ENCODE measurements at places on chromosomes 2 and 18. TPM values are rescaled to one million over a fixed set of nuclear protein-coding genes. Genes with fewer than 3 reads are reported as not detected.

Gene TMEM200C
- not detected for total RNA-seq

Gene TMEM163
- 0.09 TPM for total RNA-seq

Gene CPO
- not detected for total RNA-seq

Gene BBS5
- 7.1 TPM for total RNA-seq

Gene CDKL4
- total RNA-seq, result not detected

Gene CLEC4F
- total RNA-seq, result 0.15 TPM

Gene IWS1
- total RNA-seq, result 32.6 TPM

Gene LRRTM4
- total RNA-seq, result not detected

Gene RRM2
- 62.0 TPM for total RNA-seq

Gene C2orf78
- not detected for total RNA-seq

Gene CENPA
- 3.4 TPM for total RNA-seq

- no peak overlapping the region for H3K27ac ChIP-seq
- H3K4me1 ChIP-seq, result peaks cover 52% of the 10 kb centered on the region
These were observed 143.6 kb upstream of the MAP3K20 start for GRCh38 chr2:172931918-172932520.

- H3K36me3 ChIP-seq, result peaks cover 18% of the 10 kb centered on the region
- no peaks in the 10 kb centered on the region for H3K27me3 ChIP-seq
- peaks cover 21% of the 10 kb centered on the region for H3K4me1 ChIP-seq
These were observed 92.3 kb upstream of the SMAD2 start for GRCh38 chr18:48022531-48023329.

DNA sequence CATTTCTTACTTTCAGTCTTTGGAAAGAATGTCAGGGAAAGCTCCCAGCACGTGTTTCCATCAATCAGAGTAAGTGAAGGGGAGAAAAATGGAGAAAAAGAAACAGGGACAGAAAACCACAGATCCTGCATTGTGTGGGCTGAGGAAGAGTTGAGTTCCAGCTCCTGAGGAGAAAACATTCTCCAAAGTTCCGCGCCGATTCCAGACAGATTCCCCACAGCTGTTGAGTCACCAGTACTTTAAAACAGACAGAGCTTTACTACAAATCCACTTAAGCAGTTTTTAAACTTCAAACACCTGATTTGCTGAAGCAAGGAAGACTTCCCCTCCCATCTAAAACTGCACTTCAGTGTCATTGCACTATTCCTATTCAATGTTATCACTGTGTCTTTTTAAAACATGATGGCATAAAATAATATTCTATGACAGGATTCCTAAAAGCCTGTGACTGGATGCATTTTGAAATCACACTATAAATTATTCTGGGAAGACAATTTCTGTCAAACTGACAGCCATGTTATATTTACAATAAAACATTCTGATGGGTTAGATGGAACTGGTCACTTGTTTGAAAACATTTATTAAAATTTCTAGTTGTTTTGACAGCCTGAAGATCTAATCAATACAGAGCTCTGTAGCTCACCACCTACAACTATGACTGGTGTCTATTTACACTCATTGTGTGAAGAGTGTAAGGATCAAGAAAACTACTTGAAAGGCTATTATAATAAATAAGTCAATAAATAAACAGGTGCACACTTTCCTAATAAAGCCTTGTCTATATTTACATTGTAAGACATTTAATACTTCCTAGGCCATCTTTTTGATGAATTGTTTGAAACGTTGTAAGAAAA, 40.9 kb downstream of the TCF4 start:
- H3K27ac ChIP-seq, result peak overlapping the region; percentile 5
- H3K4me1 ChIP-seq, result no peaks in the 10 kb centered on the region
- no peak for DNase-seq
- no peaks in the 10 kb centered on the region for H3K36me3 ChIP-seq
- H3K4me3 ChIP-seq, result peak overlapping the region; percentile 42

GRCh38 chr2:150887926-150888325, 373.7 kb downstream of the RBM43 start:
- no peaks in the 10 kb centered on the region for H3K4me1 ChIP-seq
- no peak for DNase-seq
- no peaks in the 10 kb centered on the region for H3K36me3 ChIP-seq
- no peak overlapping the region for H3K27ac ChIP-seq
- H3K27me3 ChIP-seq, result no peaks in the 10 kb centered on the region
- H3K4me3 ChIP-seq, result no peak overlapping the region

- no peak overlapping the region for H3K27ac ChIP-seq
- no peak overlapping the region for H3K4me3 ChIP-seq
- H3K4me1 ChIP-seq, result no peaks in the 10 kb centered on the region
- H3K36me3 ChIP-seq, result no peaks in the 10 kb centered on the region
- no peak for DNase-seq
These were observed 94.8 kb upstream of the CXCR4 start for GRCh38 chr2:136212426-136213378.

GRCh38 chr18:42807887-42808286, 307.6 kb downstream of the RIT2 start:
- H3K27ac ChIP-seq, result no peak overlapping the region
- no peaks in the 10 kb centered on the region for H3K4me1 ChIP-seq
- H3K36me3 ChIP-seq, result no peaks in the 10 kb centered on the region
- H3K27me3 ChIP-seq, result no peaks in the 10 kb centered on the region

DNA sequence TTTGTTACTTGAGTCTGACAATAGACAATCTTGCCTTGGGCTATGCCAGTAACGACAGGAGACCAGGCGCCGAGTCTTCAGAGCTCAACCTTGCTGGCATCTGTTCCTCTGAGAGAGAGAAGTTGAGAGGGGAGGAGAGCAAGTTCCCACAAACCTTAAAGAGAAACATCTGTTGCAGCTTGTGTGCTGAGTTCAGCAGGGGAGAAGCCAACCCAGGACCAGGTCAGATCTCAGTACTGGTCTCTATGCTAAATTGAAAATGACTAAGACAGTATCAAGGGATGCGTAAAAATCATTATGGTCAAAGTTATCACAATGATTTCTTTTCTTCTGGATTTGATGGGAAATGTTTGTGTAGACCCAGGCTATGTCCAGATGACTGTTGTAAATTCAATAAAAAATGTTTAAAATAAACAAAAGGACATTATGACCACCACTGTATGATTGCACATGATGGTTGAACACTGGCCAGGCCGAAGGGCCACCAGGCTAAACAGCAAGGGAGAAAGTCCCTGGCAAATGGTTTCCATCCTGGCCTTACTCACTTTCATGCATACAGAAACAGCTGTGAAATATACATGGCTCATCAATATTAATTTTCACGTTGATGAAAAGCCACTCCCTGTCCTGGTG, 100.3 kb upstream of the PMAIP1 start:
- H3K27me3 ChIP-seq, result no peaks in the 10 kb centered on the region
- H3K4me1 ChIP-seq, result no peaks in the 10 kb centered on the region
- no peak for DNase-seq
- no peak overlapping the region for H3K4me3 ChIP-seq

DNA sequence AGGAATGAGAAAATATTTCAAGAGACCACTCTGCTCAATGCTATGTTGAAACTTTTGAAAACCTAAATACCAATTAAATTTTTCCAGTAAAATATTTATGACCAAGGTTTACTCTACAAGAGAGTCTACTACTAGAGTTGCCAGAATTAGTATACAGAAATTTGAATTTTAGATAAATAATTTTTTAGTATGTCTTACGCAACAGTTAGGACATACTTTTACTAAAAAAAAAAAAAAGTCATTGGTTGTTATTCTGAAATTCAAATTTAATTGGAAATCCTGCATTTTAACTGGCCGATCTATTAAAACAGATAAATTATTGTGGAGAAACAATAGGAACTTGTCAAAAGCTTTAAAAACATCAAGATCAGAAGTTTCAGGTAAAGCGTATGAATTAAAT, 49.1 kb upstream of the TMEM200C start:
- H3K4me1 ChIP-seq, result no peaks in the 10 kb centered on the region
- no peaks in the 10 kb centered on the region for H3K27me3 ChIP-seq
- no peaks in the 10 kb centered on the region for H3K36me3 ChIP-seq
- no peak for DNase-seq
- no peak overlapping the region for H3K4me3 ChIP-seq

- no peaks in the 10 kb centered on the region for H3K36me3 ChIP-seq
- DNase-seq, result no peak
- H3K27ac ChIP-seq, result no peak overlapping the region
- no peak overlapping the region for H3K4me3 ChIP-seq
These were observed 200.0 kb upstream of the MEX3C start for GRCh38 chr18:51397347-51397962.

DNA sequence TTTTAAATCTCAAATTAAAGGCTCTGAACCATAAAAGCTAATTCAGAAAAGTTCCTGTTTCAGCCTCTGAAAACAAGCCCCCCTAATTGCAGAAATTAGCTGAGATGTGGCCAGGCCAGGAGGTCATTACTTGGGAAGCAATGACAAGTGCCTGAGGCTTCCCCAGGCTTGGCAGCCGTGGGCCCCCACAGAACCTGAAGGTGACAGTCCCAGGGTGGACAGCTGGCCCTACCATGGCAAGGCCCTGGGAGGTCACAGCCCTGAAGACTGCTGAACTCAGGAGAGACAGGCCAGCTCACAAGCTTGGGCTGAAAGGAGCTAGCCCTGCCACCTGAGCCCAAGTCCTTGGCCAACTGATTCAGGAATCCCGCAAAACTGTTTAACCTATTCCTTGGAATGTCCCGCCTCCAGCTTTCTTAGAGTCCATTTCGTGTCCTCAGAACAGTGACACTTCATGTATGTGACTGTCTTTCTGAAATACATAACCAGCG, 54.3 kb upstream of the PKDCC start:
- no peak overlapping the region for H3K27ac ChIP-seq
- no peak for DNase-seq
- H3K4me1 ChIP-seq, result no peaks in the 10 kb centered on the region
- peaks cover 8% of the 10 kb centered on the region for H3K27me3 ChIP-seq
- no peaks in the 10 kb centered on the region for H3K36me3 ChIP-seq
- no peak overlapping the region for H3K4me3 ChIP-seq

- H3K4me3 ChIP-seq, result no peak overlapping the region
- no peak for DNase-seq
- H3K27ac ChIP-seq, result peak overlapping the region; percentile 62
- peaks cover 26% of the 10 kb centered on the region for H3K4me1 ChIP-seq
- H3K27me3 ChIP-seq, result peaks cover 9% of the 10 kb centered on the region
These were observed 76.2 kb downstream of the KIAA2012 start for GRCh38 chr2:202149155-202149762.

GRCh38 chr18:3598581-3598980, 148.6 kb downstream of the TGIF1 start:
- no peaks in the 10 kb centered on the region for H3K36me3 ChIP-seq
- peaks cover 43% of the 10 kb centered on the region for H3K4me1 ChIP-seq
- H3K4me3 ChIP-seq, result no peak overlapping the region
- no peaks in the 10 kb centered on the region for H3K27me3 ChIP-seq

- H3K27ac ChIP-seq, result no peak overlapping the region
- H3K27me3 ChIP-seq, result no peaks in the 10 kb centered on the region
- H3K4me1 ChIP-seq, result no peaks in the 10 kb centered on the region
- no peaks in the 10 kb centered on the region for H3K36me3 ChIP-seq
- no peak for DNase-seq
- no peak overlapping the region for H3K4me3 ChIP-seq
These were observed 314.0 kb upstream of the ID2 start for GRCh38 chr2:8367833-8368232.

DNA sequence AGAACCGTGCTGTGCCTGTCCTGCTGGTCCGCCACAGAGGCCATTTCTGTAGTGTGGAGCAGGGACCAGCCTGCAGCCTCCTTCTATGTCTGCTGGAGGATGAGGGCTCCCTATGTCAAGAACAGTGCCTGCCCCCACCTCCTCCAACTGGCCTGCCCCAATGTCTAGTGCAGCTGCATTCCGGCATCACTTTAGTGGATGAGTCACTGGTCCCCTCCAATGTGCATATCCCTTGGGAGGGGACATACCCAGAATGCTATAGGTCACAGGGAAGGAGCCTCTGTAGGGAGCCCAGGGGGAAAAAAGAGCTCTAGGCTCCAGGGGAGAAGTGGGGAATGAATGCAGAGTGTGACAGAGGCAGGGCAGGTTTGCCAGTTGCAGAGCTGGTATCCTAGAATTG, 219.6 kb downstream of the CELF4 start:
- H3K27me3 ChIP-seq, result no peaks in the 10 kb centered on the region
- no peaks in the 10 kb centered on the region for H3K4me1 ChIP-seq
- no peak for DNase-seq
- no peak overlapping the region for H3K27ac ChIP-seq
- H3K36me3 ChIP-seq, result no peaks in the 10 kb centered on the region
- no peak overlapping the region for H3K4me3 ChIP-seq

- no peak for DNase-seq
- H3K4me1 ChIP-seq, result no peaks in the 10 kb centered on the region
- no peak overlapping the region for H3K27ac ChIP-seq
- H3K4me3 ChIP-seq, result no peak overlapping the region
- H3K36me3 ChIP-seq, result no peaks in the 10 kb centered on the region
These were observed 480.8 kb downstream of the BCL11A start for GRCh38 chr2:60072609-60073008.
